EL (cell line): ENCODE measurements at places on chromosomes 2 and 18.

- peak; percentile 4 for DNase-seq
Observed at GRCh38 chr2:147623328-147623727, 221.5 kb upstream of the ACVR2A start.

DNA sequence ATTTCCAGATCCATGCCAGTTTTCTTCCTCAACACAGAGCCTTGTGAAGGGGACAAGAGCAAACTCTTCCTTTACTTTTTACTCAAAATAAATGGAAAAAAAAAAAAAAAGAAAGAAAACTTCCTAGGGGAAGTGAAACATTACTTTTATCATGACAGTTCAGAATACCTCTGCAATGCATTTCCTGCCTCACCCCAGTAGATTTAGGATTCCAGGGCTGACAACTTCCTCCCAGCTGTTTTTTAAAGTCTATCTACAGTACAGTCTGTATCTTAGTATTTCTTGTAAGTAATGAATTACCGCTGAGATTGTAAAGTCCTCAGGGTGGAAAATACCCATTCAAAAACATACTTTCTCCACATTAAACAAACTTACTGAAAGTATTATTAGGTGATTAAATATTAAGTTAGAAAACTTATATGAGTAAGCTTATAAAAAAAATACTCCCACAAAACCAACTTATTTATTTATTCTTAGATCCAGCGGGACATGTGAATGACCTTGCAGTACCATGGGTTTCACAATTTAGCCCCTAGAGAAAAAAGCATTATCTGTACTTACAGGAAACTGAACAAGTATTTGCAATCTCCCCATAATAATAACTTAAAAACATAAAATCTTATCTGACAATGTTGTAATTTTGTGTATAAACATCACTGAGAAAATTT lies 117.7 kb downstream of the RBMS1 start:
- DNase-seq, result peak; percentile 71

DNA sequence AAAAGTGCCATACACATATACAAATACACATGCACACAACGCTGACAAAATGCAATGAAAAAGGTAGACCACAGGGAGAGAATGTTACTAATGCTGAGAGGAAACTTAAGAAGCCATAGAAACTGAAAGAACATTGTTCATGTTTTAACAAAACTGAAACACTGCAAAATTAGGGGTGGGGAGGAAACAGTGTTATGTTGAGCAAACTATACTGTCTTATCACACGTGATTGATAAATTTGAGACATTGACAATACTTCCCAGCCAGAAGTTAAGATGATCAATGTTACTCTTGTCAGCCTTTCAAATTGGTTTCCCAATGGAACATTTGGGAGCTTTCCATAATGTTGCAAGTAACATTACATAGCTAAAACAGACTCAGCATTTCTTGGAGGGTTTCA lies 165.5 kb downstream of the L3MBTL4 start:
- DNase-seq, result no peak

DNA sequence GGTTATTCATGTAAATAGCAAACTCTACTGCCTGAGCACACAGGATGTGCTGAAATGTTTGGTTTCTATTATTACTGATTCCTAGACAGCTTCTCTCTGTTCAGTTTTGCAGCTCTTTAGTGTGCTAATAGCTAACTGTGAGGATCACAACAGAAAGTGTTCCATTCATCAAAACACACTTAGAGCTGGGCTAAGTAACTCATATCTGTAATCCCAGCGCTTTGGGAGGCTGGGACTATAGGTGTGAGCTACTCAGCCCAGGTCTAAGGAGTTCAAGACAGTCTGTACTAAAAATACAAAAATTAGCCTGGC lies 63.2 kb downstream of the MOGAT1 start:
- no peak for DNase-seq

GRCh38 chr2:45000341-45000901 lies 8.8 kb downstream of the SIX2 start:
- no peak for DNase-seq

DNA sequence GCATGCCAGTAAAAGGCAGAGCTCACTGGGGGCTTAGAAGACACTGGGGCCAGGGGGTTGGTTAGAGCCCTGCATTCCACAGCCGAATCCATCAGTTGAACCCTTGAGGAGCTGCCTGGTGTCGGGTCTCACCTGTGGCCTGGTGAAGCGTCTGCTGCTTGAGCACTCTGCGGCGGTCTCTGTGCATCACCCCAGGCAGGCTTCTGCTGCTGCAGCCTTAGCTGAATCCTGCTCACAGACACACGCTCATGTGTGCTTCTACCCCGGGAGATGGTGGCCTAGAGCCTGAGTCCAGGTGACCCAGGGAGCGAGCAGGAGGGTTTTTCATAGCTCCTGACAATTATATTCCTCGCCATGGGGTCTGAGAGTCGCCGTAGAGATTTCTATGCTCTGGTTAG lies 192.1 kb downstream of the MGAT5 start:
- no peak for DNase-seq
